ENCODE measurements at places on chromosomes 3 and 15.
A peak's percentile ranks its signal among the peaks of the same experiment; 100 is the strongest.

DNA sequence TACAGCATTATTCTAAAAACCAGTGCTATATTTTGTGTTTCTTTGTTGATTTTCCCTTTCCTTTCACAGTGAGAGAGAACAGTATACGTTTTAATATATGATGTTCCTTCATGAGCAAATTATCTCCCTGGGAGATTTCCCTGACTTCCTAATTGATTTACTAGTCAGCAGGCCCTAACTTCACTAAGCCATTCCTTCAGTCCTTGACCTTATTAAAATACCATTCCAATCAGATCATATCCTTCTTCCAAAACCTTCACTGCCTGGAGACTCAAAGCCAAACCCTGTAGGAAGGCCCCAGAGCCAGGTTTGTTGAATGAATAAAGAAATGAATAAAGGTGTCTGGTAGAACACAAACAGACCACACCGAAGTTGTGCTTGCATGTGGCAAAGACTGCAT lies 43.8 kb upstream of the ARHGEF3 start:
- DNase-seq = peak; percentile 28

- DNase-seq = no peak
These were observed 367.9 kb upstream of the GBE1 start for GRCh38 chr3:82129221-82129801.

- DNase-seq = peak; percentile 81
These were observed 23.8 kb downstream of the NANOGP8 start for GRCh38 chr15:35061161-35061824.

DNA sequence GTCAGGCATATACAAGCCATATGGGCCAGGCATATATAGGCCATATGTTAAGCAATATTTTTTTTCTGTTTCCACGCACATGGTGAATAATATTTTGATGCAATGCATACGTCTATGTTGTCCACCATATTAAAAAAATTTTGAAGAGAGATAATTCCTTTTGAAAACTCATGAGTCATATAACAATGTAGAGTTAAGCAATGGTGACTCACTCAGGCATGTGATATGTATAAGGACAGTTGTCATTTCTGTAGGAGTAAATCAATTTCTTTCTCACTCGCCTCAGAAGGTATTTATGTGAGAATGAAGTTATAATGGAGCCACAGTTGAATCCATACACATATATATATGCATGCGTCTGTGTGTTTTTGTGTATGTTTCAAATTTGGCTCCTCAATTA lies 272.6 kb downstream of the EPHA3 start:
- DNase-seq = no peak

- DNase-seq = no peak
These were observed 1303.3 kb downstream of the OTOL1 start for GRCh38 chr3:162799910-162800309.

DNA sequence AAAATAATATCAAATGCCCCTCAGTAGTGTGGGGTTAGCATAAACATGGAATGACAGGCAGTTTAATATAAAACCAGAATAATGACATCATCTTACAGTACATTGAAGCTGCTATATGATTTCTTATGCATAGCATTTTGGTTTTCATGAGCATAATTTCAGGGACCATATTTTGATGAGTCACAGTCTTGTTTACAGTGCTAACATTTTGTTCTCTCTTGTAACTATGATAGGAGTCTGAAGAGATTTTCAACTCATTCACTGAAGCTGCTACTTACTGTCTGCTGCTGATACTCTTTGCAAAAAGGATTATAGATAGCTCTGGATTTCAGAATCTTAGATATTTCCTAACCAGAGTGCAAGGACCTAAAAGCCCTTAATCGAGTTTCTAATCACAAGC lies 92.6 kb upstream of the CCDC54 start:
- no peak for DNase-seq

GRCh38 chr3:118501152-118501551 lies 533.5 kb downstream of the IGSF11 start:
- DNase-seq = no peak

DNA sequence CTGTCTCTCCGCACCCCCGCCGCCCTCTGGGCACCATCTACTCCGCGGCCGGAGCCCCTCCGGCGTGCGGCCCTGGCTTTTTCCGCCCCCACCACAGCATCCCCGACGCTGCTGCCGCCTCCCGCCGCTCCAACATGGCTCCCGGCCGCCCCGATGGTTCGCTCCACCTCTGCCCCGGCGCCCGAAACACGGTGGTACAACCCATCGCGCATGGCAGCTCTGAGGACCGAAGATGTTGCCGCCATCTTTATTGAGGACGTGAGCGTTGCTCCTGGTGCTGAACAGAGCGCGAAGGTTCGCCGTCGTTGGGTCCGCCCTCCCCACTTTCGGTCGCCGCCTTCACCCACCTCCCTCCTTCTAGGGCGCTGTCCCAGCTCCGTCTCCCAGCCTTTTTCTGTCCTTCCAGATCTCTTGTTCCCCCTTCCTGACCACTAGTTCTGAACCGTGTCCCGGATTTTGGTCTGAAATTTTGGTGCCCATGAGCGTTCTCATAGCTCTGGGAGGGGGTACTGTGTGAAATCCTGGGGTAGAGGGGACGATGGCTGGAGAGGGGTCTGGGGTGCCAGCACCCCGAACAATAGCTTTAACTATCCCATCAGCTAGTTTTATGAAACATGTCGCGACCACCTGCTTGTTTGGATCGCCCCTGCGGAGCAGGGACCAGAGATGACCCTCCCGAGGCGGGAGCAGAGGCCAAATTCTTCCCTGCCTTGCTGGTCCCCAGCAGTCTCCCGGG lies at the start of gene CELSR3:
TSS of gene CELSR3 (minus strand) at position 134 of the 736 bp plus-strand sequence. CDS start 252 bp downstream, outside the sequence.
- peak; percentile 87 for DNase-seq

DNA sequence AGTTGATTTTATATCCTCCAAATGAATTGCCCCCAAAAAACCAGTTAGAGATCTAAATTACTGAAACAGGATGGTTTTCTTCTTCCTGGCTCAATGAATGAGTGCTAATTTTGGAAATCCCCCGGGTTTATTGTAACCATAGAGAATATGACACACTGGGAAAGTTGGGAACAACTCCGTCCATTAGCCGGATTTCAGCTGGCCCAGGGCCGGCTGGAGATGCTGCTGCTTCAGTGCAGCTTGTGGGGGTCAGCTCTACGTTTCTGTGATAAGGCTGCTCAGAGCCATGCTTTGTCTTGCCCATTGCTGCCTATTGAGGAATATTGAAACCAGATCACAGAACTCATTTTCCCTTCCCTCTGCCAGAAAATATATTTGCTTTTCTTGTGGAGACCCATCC lies 20.3 kb downstream of the GYG1 start:
- no peak for DNase-seq

- DNase-seq = no peak
These were observed 99.7 kb downstream of the TCF12 start for GRCh38 chr15:57018151-57018550.

GRCh38 chr3:36911990-36912804 lies 32.7 kb downstream of the TRANK1 start:
- DNase-seq = no peak

GRCh38 chr3:181824961-181825360 lies 113.2 kb downstream of the SOX2 start:
- no peak for DNase-seq

GRCh38 chr15:79960502-79961212 lies 10.3 kb downstream of the BCL2A1 start:
- no peak for DNase-seq

- DNase-seq = no peak
These were observed 817.6 kb upstream of the CFAP20DC start for GRCh38 chr3:59867185-59868002.

DNA sequence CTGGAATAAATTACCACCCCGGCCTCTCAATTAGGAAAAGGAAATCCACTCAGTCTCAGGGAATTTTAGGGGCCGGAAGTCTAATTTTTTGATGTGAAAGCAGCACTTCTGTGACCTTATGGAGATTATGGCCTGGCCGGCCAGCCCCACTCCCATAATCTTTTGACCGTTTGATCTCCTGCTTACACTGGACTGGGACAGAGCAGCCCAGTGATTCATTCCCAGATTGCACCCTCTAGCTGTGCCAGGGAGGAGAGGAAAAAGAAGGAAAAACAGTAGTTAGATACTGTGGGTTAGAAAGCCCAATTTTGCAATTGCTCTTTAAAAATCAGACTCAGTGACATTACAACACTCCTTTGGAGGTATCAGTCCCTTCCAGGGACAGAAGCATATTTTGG lies 32.4 kb downstream of the GJD2 start:
- peak; percentile 86 for DNase-seq

DNA sequence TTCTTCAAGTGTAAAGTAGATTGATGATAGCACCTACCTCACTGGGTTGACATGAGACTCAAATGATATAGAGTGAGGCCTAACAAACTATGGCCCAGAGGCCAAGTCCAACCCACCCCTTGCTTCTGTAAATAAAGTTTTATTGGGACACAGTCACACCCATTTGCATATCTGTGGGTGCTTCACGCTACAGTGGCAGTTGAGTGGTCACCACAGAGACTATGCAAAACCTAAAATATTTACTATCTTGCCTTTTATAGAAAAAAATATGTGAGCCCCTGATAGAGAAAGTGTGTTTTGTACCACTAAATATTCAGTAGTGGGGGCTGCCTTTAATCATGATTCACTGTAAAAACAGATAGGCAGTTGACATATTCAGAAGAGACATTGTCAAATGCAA lies 38.0 kb downstream of the ACAN start:
- DNase-seq = no peak

DNA sequence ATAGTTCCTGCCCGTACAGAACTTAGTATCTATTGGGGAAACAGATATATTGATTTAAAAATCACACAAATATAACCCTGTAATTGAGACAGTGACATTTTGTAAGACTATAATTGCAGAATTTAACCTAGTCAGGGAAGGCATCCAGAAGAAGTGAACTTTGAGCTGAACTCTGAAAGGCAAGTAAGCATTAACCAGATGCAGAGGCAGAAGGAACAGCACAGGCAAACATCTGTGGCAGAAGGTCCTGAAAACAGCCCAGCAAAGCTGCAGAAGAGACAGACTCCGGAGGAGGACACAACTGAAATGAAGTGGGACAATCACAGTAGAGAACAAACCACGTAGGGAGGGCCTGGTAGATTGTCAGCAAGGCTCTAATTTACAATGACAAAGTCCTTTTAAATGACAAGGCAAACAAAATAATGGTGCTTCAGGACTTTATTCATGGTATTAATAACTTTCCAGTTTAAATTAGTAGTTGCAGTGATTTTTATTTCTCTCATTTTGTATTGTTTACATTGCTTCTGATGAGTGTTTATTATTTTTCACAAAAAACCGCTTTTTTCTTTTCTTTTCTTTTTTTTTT lies 14.5 kb downstream of the BCL2A1 start:
- DNase-seq = no peak

GRCh38 chr15:54029081-54029480 lies 50.8 kb downstream of the UNC13C start:
- no peak for DNase-seq

DNA sequence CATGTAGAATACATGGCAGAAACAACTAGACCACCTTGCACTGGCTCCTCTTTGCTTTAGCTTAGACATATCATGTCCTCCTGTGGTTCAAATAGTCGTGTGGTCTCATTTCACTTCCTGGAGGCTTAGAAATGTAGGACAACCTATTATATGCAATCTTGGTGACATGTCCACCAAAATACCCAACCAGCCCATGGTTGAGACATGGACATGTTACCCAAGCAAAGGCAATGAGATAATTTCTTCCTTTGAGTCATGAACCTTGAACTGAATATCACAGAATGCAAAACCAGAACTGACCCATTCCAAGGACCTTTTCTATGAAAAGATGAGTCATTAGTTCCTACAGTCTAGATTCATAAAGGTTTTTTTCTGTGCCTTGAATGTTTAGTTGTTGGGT lies 309.0 kb upstream of the MDFIC2 start:
- no peak for DNase-seq

- DNase-seq = no peak
These were observed 42.1 kb downstream of the CDCP1 start for GRCh38 chr3:45103753-45104714.

DNA sequence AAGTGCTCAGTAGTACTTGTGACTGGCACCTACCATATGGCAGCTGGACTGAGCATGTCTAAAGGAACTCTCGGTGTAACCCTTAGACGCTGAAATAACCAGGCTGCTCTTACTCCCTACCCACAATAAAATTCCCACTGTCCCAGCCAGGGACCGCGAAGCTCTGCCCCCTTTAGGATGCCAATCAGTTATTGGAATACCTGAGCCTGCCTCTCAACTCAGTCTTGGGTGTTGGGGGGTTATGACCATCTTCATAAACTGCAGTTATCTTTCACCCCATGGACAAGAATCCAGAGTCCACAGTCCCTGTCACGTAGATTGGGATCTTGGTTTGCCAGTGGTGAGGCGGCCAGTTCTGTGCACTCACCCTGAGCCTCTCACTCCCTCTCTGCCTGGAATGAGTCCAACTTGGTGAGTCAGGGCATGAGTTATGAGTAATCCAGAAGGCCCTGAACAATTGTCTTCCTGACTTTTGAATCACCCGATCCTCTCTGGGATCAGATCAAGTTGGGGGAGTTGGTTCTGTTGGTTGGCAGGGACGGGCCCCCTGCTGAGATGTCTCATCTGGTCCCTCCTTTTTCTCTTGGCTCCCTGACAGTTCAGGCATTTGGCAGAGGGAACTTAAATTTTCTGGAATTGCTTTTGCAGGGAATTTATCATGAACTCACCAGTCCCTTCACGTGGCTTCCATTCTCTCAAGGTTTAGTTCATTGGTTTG lies 120.1 kb upstream of the UBE2E1 start:
- peak; percentile 84 for DNase-seq

DNA sequence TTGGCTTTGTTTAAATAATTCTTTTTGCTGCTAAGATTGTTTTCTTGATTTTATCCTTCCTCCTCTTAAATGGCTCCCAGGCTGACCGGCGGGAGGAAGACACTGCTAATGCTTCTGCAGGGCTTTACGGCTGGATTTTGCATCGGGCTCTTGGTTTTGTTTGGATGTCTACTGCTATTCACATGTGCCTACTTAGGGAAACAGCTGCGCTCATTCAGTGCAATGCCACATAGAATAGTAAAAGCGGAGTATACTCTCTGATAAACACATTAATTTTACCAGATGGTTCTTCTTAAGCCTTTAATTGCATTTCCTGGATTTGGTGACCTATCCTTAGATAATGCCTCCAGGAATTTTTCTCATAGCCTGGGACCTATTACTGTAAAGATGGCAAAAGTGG lies 146.6 kb downstream of the THSD4 start:
- no peak for DNase-seq

DNA sequence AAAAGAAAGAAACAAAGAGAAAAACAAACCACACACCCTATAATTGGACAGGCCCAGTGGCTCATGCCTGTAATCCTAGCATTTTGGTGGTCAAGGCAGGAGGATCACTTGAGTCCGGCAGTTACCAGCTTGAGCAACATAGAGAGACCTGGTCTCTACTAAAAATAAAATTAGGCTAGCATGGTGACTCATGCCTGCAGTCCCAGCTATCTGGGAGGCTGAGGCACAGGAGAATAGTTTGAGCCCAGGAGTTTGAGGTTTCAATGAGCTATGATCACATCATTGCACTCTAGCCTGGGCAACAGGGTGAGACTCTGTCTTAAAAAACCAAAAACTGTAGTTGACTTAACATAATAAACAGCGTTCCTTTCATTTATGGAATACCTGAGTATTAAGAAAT lies 72.3 kb upstream of the ST3GAL6 start:
- no peak for DNase-seq

DNA sequence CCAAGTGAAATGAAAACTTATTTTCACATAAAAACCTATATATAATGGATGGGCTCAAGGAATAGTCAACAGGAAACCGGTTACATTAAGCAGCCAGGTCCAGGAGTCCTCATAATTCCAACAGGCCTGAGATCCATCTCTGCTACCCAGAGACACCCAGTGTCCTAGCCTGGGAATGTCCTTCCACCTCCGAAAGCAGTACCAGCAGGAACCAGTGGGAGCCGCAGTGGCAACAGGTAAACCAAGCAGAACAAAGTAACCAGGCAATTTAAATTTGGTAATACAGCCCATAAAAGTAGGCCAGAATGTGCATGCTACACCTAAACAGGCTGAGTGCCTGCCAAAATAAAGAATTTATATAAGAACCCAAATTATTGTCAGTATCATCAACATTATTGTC lies 195.6 kb downstream of the ZBBX start:
- DNase-seq = no peak
